ENCODE measurements at places on chromosomes 6 and 20.

GRCh38 chr6:88422831-88423230, 256.7 kb upstream of the CNR1 start:
- no peak for DNase-seq

DNA sequence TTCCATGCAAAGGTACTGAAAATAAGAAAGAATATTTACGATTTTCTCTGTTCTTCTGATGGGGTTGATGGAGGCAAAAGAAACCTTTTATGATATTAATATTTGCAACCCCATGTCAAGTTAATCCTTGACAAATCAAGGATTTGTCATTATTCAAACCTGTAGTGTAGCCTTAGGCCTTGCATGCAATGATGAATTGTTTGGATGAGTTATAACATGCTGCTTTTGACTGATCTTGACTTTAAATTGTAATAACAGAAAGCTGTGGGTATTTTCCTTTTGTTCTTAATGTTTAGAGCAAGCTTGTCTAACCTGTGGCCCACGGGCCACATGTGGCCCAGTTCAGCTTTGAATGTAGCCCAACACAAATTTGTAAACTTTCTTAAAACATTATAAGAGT, 13.0 kb upstream of the BAG2 start:
- no peak for DNase-seq

- DNase-seq = no peak
Measured at GRCh38 chr6:68679399-68679798, 44.3 kb downstream of the ADGRB3 start.

DNA sequence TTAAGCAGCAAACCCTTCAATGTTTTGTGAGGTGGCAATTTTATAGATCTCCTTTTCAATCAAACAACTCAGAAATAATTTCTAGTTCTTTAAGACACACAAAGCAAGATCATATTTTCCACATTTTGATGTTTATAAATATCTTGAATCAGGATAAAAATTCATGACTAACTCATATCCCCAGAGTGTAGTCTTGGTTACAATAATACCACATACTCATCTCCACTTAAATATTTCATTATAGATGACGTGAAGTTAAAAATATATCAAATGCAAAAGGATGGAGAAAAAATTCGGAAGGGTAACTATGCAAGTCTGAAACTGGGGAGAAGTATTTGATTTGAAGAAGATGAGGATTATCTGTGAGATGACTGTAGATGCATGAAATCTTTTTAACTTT, 59.8 kb upstream of the HIVEP1 start:
- DNase-seq = no peak

- peak; percentile 51 for DNase-seq
Measured at GRCh38 chr20:63698739-63699465, 2.5 kb downstream of the TNFRSF6B start.

DNA sequence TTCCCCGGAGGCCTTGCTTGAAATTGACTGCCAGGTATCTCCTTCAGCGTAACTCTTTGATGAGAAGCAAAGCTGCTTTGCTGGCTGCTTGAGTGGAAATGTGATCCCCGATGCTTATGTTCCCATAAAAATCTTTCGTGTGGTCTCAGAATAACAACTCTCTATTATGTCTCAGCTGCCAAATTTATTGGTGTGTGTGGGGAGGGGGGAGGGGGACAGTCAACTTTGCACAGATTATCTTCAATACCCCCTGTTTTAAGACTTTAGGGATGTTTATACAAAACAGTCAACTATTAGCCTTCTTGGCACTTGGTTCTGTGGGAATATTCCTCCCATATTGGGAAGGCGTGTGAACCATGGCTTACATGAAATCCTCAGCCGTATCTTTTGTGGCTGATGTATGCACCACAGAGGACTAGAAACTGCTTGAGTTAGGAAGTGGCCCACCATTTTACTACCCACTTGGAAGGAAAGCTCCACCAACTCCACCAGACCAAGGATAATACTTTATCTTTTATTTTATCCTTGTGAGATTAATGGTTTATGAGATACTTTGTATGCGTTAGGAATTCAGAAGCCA, 101.5 kb upstream of the SLC24A3 start:
- DNase-seq = no peak

DNA sequence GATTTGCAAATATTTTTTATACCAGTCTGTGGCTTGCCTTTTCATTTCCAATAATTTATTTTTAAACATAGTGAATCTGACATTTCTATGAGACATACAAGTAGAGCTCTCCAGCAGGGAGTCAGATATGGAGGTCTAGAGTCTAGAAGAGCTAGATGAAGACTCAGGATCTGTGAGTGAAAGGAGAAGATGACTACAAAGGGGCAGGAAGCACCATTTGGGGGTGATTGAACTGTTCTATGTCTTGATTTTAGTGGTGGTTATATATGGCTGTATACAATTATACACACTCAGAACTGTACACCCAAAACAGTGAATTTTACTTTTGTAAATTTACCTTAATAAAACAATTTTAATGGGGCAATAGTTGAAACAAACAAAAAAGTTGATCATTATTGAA, 127.9 kb upstream of the BACH2 start:
- no peak for DNase-seq

DNA sequence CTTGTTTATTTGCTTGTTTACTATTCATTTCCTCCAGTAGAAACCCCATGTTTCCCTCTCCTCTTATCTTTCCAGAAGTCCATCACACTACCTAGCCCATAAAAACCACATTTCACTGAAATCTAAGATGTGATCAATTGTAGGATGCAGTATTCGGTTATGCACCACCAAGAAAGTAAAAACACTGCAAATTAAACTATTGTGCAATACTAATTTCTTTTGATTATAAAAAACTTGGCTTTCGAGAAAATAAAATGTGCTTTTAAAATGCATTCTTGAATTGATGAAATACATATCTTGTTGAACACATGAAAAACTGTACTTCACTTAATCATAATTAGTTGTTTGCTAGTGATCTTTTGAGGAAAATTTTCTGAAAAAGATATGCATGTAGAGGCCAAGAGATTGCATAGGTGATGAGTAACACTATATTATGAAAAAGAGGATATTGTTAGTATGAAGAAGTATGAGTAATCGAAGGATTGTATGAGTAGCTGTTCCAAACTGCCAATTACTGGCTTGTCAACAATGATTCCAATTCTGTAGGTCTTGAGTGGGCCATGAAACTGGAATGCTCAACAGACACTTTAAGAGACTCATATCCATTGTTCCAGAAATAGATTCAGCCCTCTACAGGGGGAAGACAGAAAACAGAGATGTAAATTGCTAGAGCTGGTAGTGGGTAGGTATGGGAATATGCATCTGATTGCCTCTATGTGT, 79.7 kb downstream of the RNF217 start:
- no peak for DNase-seq

- no peak for DNase-seq
Measured at GRCh38 chr6:35213298-35213791, 411 bp upstream of the SCUBE3 start.

DNA sequence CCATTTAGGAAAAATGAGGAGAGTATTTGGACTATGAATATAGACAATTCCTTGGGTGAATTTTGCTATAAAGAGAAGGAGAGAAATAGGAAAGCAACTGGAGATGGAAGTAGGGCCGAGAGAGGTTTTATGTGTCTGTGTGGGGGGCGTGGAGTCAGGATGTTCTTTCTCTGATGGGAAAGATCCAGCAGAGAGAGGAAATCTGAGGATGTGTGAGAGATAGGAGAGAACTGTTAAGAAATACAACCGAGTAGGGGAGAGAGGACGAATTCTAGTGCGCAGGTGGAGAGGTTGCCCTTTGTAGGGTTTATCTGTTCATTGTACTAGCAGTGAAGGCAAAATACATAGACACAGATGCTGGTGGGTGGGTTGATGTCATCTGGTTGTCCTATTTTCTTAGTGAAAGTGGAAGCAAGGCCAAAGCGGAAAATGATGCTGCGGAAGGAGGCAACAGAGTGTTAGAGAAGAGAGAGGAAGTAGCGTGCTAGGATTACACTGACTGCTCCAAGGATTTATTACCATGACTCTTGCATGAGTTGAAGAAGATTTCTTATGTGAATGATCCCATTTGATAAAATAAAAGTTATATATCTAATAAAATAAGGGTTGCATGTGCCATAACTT, 57.7 kb downstream of the CLVS2 start:
- no peak for DNase-seq

- DNase-seq = no peak
Measured at GRCh38 chr6:138546733-138547185, 47.5 kb upstream of the NHSL1 start.

DNA sequence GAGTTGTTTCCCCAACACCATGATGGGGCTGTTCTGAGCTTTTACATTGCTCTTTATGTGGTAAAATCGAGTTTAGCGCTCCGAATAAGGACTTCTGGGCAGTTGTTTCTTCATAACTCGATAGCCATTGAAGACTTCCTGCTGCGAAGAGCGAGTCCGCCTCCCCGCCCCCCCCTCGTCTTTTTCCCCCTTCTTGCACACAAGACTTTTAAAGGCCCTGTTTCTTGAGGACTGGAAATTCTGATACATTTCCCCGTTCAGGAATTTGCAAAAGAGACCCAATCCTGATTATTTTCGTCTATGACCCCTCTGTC, 1.5 kb upstream of the CITED2 start:
- no peak for DNase-seq

- DNase-seq = no peak
Measured at GRCh38 chr20:12715371-12715770, 293.4 kb upstream of the SPTLC3 start.

DNA sequence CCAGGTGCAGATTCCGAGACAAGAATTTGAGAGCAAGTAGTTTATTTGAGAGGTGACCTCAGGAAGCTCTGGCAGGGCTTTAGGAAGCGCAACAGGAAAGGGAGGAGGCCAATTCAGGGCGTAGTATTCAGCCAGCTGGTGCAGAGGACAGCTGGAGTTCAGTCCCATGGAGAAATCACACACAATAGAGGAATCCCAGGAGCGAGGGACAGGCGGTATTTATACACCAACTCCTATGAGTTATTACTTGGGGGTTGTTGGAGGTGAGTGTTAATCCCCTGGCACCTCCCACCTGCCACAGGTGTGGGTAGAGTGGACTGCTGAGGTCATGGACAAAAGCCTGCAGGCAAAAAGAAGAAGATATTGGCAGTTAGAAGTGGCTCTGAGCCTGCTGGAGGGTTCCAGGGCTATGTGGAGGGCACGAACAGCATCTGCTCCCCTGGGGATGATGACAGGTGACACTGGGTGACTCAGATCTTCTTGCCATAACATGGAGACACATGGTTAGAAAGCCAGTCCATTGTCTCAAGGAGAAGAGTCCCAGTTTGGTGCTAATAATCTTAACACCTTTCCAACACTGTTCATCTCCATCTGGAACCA, 13.9 kb upstream of the SULF2 start:
- no peak for DNase-seq

- no peak for DNase-seq
Measured at GRCh38 chr6:166167801-166168615, at the start of gene TBXT. Gene TBXT, minus strand, starts transcription at chr6:166167851. Its CDS starts 260 bp downstream, at chr6:166167591.

DNA sequence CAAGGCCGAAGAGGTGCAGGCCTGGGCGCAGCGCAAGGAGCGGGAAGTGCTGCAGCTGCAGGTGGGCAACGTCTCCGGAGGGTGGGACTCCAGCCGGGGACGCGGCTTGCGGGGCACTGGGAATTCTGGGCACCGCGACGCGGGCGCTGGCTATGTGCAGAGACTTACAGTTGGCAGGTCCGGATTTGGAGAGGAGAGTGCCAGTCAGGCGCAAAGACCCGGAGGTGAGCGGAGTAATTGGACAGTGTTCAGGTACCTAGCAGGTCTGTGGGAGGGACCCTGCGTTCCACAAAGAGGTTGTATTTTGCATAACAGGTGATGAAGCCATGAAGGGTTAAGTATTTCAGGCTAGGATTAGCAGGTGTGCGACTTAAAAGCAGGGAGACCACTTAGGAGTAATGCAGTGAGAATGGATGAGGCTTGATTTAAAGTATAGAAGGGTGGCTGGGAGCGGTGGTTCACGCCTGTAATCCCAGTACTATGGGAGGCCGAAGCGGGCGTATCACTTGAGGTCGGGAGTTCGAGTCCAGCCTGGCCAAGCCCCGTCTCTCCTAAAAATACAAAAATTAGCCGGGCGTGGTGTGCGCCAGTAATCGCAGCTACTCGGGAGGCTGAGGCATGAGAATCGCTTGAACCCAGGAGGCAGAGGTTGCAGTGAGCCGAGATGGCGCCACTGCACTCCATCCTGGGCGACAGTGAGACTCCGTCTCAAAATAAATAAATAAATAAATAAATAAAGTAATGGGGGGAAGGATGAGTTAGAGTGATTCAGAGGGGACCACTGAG, 1.0 kb downstream of the MRPS26 start:
- no peak for DNase-seq

- no peak for DNase-seq
Measured at GRCh38 chr20:10430704-10431103, 3.3 kb downstream of the MKKS start.

- no peak for DNase-seq
Measured at GRCh38 chr6:170024940-170025339, 265.9 kb downstream of the DLL1 start.

DNA sequence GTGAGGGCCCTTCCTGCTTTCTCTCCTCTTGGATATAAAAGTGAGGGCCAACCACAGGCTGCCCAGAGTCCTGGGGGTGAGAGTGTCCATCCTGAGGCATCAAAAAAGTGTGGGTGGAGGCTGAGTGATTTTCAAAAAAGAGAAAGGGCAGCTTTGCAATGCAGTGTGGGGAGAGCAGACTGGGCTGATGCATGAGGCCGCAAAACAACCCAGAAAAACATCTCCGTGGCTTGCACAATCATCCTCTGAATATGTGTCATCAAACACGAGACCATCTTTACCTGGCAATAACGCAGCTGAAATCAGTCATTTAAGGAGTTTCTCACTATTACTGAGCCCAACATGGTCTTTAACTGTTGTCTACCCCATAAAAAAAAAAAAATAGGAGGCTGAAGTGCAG, 191.2 kb upstream of the SOX4 start:
- DNase-seq = peak; percentile 69

- no peak for DNase-seq
Measured at GRCh38 chr6:120614723-120615122, 719.6 kb downstream of the TBC1D32 start.

GRCh38 chr6:14925699-14926026, 320.2 kb upstream of the JARID2 start:
- DNase-seq = no peak

DNA sequence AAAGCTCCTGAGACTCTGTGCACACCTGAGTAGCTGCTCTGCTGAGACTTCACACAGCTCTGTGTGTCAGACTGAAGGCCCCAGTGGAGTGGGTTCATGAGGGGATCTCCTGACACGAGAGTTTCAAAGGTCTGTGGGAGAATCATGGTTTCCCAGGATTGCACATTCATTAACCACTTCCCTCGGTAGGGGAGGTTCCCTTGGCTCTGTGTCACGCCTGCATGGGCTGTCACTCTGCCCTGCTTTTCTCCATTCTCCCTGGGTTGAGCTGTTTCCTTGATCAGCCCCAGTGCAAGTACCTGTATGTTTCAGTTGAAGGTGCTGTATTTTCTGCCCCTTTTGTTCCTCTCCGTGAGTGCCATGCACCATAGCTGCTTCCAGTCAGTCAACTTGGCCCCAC, 236.9 kb downstream of the EPM2A start:
- no peak for DNase-seq

GRCh38 chr20:36441027-36441414, 100.3 kb upstream of the MYL9 start:
- DNase-seq = no peak

GRCh38 chr6:165486183-165487137, 176.6 kb downstream of the PDE10A start:
- no peak for DNase-seq

GRCh38 chr6:149233056-149233715, 84.3 kb upstream of the TAB2 start:
- peak; percentile 72 for DNase-seq

GRCh38 chr6:106182455-106182854, 96.3 kb downstream of the PRDM1 start:
- no peak for DNase-seq

GRCh38 chr6:136922685-136923006, 545 bp downstream of the SLC35D3 start:
- DNase-seq = no peak
